Stimulated activated CD4-positive, alpha-beta T cell treated with anti-CD3 and anti-CD28 coated beads, TNF-alpha, amount 100 ng/mL, for 24 hours (primary cell): ENCODE measurements at places on chromosomes 4 and X.
A peak's percentile ranks its signal among the peaks of the same experiment; 100 is the strongest.

DNA sequence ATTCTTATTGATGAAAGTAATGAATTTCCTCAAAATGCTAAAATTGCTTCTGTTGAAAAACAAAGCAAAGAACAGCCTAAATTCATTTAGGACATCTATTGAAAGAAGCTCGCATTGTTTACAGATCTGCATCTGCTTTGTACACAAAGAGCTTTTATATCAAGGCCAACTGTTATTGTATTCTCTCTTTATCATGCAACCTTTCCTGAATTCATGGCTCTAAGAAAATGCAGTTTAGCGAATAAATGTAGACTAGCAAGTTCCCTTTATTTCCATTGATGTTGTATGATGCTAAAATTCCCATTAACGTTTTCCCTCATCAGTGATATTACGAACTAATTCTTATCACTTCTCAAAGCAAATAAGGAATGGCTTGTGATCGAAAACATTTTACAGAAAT is 446.3 kb downstream of the MID1IP1 start:
- DNase-seq = no peak

DNA sequence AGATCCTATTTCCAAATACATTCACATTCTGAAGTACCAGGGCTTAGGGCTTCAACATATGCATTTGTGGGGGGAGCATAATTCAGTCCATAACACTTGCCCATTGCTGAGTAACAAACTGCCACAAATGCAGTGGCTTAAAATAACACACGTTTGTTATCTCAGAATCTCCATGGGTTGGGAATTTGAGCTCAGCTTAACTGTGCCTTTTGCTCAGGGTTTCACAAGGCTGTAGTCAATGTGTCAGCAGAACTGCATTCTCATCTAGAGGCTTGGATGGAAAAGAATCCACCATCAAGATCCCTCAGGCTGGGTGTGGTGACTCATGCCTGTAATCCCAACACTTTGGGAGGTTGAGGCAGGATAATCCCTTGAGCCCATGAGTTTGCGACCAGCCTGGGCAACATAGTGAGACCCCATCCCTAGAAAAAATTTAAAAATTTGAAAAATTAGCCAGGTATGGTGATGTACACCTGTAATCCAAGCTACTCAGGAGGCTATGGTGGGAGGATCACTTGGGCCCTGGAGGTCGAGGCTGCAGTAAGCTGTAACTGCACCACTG is 25.8 kb upstream of the TBL1X start:
- no peak for DNase-seq

- no peak for DNase-seq
Measured at GRCh38 chrX:1393871-1394615, 2.1 kb upstream of the SLC25A6 start.

- no peak for DNase-seq
Measured at GRCh38 chr4:89324671-89325070, 17.1 kb upstream of the GPRIN3 start.

DNA sequence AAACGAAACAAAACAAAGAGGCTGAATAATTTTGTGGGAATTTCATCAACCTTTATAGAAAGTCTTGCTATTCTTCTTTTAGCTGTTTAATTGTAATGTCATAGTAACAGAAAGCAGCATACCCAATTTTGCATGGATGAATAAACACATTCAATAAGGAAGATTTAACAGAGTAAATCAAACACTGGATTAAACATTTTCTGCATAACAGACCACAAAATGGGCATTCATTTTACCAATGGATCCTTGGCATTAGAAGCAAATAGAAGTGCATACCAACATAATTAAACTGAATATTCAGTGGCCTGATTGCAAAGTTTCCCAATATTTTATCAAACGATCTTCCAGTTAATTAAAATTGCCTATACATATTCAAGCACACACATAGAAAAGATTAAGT is 4.4 kb upstream of the CHM start:
- DNase-seq = no peak

DNA sequence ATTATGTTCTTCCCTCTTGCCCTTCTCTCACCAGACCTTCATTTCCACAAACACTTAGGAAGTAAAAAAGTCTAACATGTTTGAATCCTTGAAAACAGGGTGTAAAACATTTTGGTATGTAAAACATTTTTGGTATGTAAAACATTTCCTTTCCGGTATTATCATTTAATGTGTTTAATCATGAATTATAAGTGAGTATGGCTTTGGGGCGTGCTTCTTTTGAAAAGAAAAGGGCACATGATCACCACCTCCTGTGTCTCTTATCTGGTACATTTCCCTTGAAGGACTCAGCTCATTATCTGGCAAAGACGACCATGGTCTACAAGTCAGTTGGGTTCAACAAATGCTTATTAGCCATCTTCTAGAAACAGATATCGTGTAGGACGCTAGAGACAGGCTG is 283.6 kb downstream of the FRMPD4 start:
- no peak for DNase-seq

- no peak for DNase-seq
Measured at GRCh38 chr4:125517831-125518230, 203.1 kb downstream of the FAT4 start.

DNA sequence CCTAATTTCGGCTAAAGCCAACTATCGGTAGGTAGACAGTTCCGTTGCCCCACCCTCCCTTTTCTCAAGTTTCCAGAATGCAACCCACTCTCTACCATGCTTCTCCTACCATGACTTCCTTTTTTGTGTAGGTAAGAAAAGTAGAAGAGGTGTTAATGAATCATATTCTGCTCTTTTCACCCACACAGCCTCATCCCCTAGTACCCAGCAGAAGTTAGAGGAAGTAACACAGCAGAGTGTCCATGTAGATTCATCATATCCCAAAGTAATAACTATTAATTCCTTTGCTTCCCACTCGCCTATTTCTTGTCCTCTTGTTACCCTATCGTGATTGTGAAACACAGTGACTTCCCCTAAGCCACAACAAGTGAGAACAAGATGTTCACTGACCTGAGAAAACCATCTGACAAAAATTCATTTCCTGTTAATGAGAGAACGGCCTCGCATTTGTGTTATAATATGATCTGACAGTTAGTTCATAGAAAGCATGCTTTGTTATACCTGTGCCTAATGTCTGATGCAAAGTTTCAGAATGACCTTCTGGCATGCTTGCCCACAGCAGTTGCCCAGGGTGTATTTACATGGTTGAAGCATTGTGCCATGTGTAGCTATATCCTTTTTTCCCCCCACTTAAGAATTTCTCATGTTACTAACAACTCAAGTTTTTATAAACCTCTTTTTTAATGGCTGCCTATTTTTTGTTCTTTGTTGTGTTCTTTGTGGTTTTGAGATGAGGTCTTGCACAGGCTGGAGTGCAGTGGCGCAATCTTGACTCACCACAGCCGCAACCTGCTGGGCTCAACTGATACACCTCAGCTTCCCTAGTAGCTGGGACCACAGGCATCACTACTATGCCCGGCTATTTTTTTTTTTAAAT is 185.6 kb downstream of the RAP1GDS1 start:
- DNase-seq = peak; percentile 19

- DNase-seq = no peak
Measured at GRCh38 chrX:68292471-68292870, 140.8 kb downstream of the OPHN1 start.

DNA sequence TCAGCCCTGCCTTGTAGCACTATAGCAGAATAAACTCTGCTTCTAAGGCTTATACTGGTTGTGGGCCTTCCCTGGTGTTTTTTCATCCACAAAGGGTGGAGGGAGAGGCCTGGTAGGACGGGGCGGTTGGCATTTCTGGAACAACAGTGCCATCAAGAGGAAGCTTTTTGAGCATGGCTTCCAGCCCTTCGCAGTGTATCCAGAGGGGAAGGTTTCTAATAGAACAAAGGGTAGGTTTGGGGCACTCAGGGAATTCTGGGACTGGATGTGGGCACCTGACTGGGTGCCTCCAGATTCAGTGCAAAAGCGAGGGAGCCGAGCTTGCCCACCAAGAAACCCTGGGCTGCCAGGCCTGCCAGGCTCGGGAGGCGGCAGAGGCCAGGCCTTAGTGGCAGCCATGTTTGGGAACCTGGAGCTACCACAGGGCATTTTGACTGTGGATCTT is 229.6 kb upstream of the AGTR2 start:
- DNase-seq = no peak

- DNase-seq = no peak
Measured at GRCh38 chr4:158111241-158111640, 61.6 kb downstream of the GASK1B start.

DNA sequence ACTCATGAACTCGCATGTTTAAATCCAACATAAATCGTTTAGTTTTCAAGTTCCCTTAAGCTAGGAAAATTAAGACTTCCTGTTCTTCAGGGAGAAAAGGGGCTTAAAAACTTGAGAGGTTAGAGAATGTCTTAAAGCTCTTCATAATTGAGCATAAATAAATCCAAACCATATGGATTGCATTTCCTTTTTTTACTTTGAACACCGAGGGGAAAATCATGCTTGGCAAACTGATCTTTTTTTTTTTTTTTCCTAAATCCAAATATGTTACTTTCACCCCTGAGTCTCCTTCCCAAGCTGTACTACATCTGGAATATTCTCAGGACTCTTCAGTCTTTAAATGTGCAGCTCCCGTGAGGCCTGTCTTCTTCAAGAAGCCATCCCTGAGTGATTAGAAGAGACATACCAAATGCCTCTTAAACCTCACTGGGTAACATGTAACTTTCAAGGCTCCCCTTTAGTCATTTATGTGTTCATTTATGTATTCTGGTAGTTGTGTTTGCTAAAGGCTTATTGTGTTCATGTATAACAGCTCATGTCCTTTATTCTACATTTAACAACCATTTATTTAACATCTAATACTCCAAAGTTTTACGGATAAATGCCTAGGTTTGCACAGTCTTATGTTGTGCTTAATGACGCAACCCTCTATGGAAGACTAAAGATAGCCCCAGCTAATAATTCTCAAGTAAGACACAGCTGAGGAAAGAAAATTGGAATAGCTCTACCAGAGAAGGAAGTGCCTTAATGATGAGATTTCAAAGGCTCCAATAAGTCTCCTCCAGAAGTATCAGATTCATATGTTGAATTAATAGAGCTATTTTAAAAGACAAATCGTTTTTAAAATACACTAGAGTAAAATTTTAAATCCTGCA is 107.0 kb downstream of the AGTR2 start:
- no peak for DNase-seq

GRCh38 chr4:84920617-84921016 is 45.9 kb downstream of the WDFY3 start:
- DNase-seq = no peak

- DNase-seq = no peak
Measured at GRCh38 chr4:55082756-55083155, 42.6 kb downstream of the KDR start.

GRCh38 chrX:76920607-76921006 is 493.1 kb downstream of the MAGEE1 start:
- DNase-seq = no peak

DNA sequence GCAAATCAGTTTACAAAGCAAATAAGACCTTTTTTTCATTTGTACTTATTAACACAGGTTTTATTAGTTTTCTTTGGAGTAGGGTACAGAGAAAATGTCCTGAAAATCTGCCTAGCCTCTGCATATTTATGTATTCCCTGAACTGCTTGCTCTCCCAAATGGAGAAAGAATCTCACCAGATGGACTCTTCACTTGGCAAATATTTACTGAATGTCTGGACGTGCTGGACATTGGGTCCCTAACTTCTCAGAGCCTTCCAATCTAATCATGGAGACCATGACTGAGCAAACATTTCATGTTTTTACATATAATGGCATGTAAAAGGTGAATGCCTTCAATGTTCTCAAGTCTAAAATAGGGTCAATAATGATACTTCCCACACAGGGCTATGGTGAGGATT is 126.0 kb downstream of the CHRDL1 start:
- no peak for DNase-seq

DNA sequence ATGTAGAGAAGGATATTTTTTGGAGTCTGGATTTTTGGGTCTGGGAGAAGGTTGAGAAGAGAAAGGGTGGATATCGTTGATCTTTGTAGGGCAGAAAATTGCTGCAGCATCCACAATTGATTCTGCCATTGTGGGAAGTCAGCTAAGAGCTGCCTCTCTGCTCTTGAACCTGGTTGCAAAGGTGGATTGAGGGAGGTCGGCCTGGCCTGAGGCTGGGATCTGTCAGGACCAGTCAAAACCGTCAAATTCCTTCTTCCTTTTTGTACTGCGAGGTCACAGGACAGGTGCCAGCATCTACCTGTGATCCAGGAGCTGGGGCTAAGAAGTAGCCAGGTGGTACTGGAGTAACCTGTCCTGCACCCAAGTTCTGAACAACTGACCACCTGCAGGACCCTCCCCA is 93.7 kb downstream of the SHOX start:
- no peak for DNase-seq

- DNase-seq = no peak
Measured at GRCh38 chr4:62450740-62451139, 1250.6 kb downstream of the ADGRL3 start.

GRCh38 chr4:184769141-184769765 is 35.4 kb upstream of the CENPU start:
- no peak for DNase-seq

GRCh38 chr4:107444-108429 is 16.6 kb upstream of the ZNF718 start:
- no peak for DNase-seq

DNA sequence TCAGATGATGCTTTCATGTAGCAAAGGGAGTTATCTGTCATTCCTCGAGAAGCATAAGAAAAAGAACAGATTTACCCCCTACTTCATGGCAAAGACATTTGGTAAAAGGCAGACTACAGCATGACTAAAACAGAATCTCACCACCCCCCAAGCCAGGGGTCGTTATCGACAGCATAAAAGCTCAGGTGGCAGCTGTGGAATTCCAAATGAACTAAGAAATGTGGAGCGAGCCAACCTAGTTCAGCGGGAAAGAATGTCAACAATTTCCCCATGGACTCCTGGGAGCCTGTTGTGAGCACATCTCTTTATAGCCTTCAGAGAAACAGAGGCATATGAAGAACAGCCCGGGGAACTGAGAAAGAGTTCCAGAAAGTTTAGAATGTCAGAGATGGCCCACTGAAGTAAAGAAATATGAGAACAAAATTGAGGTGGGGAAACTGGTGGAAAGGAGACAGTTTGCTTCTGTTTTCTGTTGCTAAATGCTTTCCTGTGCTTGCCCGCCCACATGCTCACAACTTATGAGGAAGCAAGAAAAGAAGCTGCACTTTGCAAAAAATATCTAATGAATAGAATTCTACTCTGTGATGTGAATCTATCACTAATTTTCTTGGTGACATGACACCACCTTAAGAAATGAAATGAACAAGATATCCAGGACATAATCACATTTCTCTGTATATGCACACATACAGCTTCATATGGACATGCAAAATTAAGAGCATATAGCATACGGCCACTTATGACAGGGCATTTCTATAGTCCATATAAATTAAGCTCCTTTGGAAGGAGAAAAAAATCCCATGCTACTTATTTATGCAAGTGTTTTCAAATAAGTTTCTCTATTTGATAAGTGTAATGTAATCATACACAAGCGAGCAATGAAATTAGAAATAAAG is 135.3 kb upstream of the MID1 start:
- DNase-seq = no peak

- DNase-seq = no peak
Measured at GRCh38 chrX:43861750-43862149, 20.5 kb downstream of the MAOB start.
